ENCODE measurements at places on chromosomes 3 and 15. TPM values are rescaled to one million over a fixed set of nuclear protein-coding genes. Genes with fewer than 3 reads are reported as not detected.

Gene LRRN1
- 0.28 TPM for total RNA-seq

Gene LRRC3B
- not detected for total RNA-seq

Gene NDN
- 2.9 TPM for total RNA-seq

Gene WDR93
- total RNA-seq = not detected

Gene ZNF660
- 0.30 TPM for total RNA-seq

Gene DNAH1
- total RNA-seq = 9.6 TPM

Gene CD200R1
- 0.38 TPM for total RNA-seq

Gene SPRED1
- 4.2 TPM for total RNA-seq

Gene LIPH
- total RNA-seq = 0.58 TPM

DNA sequence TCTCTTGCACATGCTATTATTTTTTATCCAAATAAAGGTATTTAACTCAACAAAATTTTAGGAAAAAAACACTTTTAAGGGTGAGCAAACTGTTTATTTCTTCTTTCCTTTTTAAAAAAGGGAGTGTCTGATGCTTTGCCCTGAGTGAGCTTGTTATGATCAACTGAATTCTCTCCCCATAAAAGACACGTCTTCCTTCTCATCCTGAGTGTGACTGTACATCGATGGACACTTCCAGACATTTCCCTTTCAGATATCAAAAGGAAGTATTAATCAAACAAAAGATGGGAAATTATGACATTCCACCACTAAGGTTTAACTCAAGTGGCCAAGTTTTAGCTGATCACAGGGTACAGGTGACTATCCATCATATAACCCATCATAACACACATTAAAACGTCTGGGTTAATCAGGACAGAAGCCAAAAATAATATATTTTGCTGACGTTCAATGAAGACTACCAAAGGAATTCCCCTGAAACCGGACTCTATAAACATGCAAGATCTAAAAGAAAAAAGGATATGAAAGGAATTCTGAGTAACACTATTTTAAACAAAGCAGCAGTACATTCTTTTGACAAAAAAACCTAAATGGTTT is 354.8 kb downstream of the MECOM start:
- DNase-seq = no peak

GRCh38 chr15:83613714-83614113 is 40.2 kb upstream of the ADAMTSL3 start:
- DNase-seq = no peak

DNA sequence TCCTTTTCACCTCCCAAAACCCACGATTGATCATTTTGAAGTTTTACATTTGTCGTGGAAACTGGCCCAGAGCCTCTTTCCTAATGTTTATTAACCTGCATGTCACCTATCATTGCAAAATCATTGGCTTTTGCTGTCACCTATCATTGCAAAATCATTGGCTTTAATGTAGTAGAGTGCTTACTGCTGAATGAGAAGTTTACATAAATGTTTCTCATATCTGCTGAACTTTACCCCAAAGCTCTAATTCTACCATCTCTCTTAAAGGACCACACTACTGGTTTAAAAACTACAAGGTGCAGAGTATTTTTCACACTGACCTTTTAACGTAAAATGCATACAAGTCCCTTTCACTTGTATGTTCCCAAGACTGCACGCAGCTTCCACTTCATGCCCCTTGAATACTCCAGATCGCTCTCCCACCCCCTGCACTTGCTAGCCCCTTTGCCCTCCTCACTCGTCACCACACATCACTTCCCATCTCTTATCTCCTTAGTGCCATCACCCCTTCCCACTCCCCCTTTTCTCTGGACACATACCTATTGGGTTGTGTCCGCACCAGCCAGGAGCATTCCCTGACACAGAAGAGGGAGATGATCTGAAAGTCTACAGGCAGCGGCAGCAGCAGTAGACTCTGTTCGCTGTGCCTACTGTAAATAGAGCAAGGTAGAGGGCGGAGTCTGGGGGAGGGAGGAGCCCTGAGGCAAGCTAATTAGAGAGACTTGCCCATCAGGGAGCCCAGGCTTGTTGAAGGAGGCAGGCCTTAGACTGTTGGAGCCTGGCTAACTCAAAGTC is 30.2 kb upstream of the ATOSA start:
- DNase-seq = peak; percentile 87

- DNase-seq = no peak
Observed at GRCh38 chr15:97687654-97688053, 272.8 kb upstream of the ARRDC4 start.

DNA sequence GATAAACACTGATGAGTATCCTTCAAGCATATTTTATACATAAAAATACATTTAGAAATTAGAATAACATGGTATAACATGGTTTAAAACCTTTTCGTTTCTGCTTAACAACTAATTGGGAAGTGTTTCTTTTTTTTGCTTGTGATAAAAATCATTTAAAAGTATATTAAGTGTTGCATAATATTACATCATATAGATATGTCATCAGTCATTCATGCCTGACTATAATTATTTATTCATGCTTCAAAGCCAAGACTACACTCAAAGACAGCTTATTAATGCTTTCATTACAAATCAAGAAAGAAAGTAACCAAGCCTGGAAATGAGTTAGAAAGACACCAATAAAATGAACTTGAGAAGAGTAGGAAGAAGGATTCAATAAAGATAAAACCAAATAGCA is 136.6 kb upstream of the TP63 start:
- DNase-seq = no peak

DNA sequence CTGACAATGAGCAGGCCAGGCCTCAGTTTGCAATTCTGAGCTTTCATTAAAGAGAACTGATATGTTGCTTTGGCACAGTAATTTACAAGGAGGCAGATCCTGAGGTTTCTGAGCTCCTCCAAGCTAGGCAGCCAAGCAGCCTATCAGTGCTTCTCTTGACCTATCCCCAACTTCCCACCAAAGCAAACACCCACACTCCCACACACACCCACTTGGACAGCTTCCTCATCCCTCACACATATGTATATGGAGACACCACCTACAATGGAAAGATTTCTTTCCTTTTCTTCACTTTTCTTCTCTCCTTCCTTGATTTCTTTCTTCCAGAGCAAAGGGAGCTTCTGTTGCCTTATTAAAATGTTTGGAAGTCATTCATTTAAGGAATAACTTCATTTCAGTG is 217.0 kb downstream of the NLGN1 start:
- DNase-seq = no peak

GRCh38 chr3:137163241-137163871 is 205.6 kb downstream of the IL20RB start:
- no peak for DNase-seq

- DNase-seq = no peak
Observed at GRCh38 chr3:140355481-140355880, 322.4 kb upstream of the TRIM42 start.

- no peak for DNase-seq
Observed at GRCh38 chr3:102163818-102164154, 271.0 kb upstream of the ZPLD1 start.

DNA sequence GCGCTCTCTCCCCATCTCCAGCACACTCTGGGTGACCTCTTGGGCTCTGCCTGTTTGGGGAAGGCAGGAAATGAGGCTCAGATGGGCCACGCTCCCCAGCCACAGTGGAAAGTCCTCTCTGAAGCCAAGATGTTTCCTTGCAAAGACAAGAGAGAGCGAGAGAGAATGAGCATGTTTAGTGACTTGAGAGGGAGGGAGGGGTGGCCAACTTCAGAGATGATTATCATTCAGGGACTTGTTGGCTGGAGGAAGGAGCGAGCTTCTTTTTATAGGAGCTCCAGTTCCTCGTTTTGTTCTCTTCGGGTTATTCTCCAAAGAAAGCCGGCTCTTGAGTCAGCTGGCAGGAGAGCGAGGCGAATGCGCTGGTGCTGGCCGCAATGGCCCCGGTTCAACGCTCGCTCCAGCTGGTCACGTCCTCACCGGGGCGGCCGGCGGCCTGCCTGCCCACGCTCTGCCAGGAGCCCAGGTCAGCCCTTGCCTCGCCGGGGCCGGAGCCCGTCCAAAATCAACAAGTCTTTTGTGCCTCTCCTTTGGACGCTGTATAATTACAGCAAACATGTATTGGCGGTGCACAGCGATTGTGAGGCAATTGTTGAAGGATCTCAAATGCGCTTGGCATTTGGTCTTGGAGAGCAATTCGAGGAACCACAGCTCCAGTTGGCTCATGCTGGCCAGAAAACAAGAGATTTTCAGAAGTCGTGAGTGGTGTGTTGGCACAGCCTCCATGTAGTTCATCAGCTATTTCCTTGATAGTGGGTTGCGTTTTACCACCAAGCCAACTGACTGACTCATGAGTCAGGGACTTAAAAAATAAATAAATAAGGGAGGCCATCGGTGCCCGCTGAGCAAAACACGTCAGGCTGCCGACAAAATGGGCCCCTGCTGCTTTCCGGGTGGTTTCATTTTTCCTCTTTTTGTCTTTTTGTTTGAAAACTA is 288.6 kb downstream of the UACA start:
- DNase-seq = peak; percentile 97

- no peak for DNase-seq
Observed at GRCh38 chr3:157128771-157129681, 30.9 kb downstream of the CCNL1 start.

DNA sequence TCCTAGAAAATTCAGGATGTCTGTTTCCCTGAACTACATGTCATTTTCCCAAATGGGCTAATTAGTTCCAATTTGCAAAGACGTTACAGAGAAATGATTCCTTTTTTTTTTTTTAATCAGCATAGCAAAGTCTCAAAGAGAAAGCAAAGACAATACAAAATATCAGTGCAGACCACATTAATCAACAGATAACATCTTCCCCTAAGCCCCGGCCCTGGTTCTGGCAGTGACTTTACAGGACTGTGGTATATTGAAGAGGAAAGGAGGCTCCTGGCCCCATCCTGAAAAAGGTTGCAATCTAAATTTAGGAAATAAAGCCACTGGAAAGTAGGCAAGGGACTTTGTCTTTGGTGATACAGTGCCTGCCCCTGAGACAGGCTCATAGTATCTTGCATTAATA is 836.5 kb downstream of the NTRK3 start:
- no peak for DNase-seq

- DNase-seq = no peak
Observed at GRCh38 chr15:25738171-25738965, 124.8 kb downstream of the ATP10A start.

DNA sequence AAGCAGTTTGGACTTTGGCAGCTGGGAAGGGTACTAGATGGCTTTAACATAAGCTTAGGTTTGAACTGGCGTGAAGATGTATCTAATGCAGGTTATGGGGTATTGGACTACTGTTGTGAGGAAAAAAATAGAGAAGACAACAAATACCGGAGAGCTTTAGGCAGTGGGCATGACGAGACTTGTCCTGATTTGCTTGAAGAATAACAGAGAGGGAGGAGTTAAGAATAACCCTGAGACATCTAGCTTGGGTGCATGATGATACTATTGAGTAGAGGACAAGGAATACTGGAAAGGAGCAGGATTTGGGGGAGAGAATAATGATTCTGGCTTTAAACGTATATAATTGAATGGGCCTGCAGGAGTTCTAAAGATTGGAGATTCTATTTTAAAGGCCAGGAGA is 249.5 kb upstream of the AZI2 start:
- no peak for DNase-seq

DNA sequence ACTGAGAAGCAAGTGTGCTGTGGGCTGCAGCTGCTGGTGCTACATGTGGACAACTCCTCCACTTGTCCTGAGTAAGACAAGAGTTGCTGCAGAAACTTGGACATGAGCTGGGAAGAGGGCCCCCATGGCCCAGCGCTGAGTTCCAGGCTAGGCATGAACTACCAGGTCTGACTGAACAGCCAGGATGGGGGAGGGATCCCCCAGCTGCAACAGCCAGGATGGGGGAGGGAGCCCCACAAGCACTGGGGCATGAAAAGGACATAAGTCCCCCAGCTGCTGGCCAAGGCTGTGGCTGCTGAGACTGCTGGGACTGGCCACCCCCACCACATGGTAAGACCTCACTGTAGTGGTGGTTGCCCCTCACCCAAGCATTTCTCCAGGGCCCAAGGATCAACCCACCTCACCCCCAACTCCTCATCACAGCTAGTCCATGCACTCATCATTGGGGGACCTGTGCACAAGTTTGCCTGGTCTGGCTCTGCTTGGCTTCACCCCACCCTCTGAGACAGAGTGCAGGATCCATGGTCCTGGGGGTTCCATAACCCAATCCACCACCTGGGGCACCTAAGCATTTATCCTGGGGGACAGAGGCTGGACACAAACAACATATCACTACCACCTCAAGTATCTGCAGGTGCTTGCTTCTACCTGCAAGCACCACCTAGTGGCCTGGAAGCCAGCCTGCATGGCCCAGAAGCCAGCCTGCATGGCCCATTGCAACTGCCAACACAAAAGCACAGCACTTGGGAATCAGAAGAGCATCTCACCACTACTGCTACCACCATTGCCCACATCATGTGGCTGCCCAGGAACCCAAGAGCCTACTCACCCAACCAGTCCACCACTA is 84.5 kb upstream of the STT3B start:
- DNase-seq = peak; percentile 60

GRCh38 chr3:27387625-27388024 is 18.4 kb upstream of the NEK10 start:
- no peak for DNase-seq

DNA sequence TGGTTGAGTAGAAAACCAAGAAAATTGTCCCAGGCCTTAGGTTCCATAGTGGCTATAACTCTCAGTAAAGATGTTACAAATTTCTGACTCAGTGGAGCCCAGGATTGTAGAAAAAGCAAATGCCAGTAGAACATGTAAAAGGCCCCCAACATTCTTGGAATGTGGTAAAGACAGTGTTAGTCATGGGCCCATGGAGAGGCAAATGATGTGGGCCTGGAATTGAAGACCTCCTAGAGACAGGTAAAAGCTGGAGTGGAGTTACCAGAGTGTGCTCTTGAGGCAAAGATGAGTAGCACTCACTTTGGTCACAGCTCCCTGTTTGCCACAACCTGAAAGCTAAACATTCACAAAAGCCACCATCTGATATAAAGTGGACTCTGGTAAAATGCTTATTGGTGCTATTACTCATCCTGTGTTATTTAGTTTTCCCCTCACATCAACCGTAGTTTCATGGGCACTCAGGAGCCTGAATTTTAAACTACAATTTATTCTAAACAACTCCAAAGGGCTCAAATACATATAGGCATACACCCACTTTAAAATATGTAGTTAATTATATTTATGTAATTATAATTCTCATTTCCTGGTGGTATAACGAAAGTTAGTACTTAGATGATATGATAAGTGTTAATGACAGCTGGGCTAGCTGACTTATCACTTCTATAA is 359.6 kb upstream of the NECTIN3 start:
- DNase-seq = no peak

- no peak for DNase-seq
Observed at GRCh38 chr3:38222032-38222634, 43.5 kb upstream of the SLC22A13 start.

DNA sequence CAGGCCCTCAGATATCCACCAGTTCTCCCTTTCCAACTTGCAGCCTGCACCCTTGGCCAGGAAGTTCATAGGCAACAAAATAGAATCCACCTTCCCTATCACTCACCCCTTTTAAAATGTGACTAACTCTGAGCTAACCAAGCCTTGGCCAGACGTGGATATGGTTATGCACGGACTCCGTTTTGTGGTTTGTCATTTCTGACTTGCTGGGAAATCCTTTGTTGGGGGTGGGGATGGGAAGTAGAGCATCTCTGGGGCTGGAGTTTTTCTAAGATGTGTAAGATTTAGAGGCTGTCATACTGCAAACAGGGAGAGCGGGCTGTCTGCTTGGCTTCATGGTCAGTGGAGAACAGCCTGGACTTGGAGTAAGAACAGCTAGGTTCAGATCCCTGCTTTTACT is 62.6 kb downstream of the SMAD3 start:
- DNase-seq = no peak

GRCh38 chr3:158568784-158569183 is 2.2 kb upstream of the MLF1 start:
- DNase-seq = no peak

Data from left lobe of liver (tissue), 2 donors.